RPMI7951 (cell line): ENCODE measurements at places on chromosomes 16 and 17. TPM values are rescaled to one million over a fixed set of nuclear protein-coding genes. Genes with fewer than 3 reads are reported as not detected.

ZSCAN10 gene
- total RNA-seq = not detected in 2 replicates

CMTM1 gene
- 6.0 and 6.4 TPM in 2 replicates for total RNA-seq

GRCh38 chr16:610513-611381, 20.0 kb upstream of the WFIKKN1 start:
- DNase-seq = no peak

SHISA6 gene
- not detected in 2 replicates for total RNA-seq

DNA sequence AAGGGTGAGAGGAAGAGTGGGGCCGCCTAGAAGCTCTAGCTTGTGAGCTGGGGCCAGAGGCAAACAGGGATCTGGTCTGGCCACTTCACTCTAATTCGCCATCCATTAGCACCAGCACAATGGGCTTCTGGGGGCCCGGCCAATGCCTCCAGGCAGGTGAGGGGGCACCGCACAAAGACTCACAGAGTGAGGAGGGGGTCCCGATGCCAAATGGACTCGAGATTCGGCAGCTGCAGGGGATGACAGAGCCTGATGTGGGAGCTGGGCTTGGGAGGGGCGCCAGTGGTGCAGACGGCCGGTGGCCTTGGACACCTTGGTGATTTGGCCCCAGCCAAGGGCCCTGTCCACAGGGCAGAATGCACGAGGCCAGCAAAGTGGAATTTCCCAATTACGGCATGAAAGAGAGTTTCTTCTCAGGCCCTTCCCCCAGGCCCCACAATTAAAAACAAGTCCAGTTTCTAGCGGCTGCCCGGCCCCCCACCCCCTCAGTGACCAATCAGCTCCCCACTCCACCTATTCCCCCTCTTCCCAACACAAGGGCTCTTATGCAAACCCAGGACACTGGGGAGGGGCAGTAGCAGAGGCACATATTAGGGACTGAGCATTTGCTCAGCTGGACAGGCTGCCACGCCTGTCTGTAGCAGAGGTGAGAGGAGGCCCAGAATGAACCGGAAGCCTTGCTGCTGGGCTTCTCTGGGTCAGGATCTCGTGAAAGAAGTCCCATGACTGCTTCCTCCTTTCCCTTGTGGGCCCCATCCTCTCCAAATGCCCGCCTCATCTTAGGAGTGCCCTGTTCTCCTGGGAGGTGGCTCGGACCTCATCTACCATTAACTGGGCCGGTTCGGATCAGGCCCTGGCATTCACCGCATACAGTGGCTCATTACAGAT, 39.4 kb upstream of the MTSS2 start:
- no peak for DNase-seq

SPAG9 gene
- total RNA-seq = 43.8 and 55.3 TPM in 2 replicates
